Hematopoietic multipotent progenitor cell (in vitro differentiated cells): ENCODE measurements at places on chromosomes 3 and 15.

- no peak for DNase-seq
Measured at GRCh38 chr3:181292984-181293383, 303.4 kb upstream of the DNAJC19 start.

DNA sequence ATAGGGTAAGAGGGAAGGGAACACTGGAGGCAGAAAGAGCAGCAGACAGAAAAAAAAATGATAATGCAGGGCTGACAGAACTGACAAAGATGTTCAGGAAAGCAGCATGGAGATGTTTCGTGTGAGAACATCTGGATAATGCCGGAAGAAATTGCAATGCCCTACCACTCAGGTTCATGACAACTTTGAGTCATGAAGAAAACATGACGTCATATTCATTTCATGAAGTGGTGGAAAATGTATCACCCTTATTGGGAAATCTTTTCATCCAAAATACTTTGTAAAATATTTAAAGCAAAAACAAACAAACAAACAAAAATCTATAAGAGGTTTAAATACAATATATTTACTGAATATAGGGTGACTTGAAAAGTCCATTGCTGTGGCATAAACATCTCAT is 305.4 kb upstream of the IGF1R start:
- no peak for DNase-seq

DNA sequence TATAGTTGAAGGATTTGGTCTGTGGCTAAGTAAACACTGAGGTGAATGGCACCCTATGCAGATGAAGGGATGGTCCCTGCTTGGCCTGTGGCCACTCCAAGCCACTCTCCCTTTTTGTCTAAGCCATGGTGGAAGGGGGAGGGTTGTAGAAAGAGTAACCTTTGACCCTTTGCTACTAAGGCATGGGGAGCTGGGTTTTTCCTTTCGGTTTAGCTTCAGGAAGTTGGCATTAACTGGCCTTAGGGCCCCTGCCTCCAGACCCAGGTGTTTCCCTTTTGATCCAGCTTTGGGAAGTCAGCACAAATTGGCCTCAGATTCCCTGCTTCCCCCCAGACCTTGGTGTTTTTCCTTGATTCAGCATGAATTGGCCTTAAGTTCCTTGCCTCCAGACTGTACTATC is 49.5 kb downstream of the EFCAB12 start:
- DNase-seq, result no peak

DNA sequence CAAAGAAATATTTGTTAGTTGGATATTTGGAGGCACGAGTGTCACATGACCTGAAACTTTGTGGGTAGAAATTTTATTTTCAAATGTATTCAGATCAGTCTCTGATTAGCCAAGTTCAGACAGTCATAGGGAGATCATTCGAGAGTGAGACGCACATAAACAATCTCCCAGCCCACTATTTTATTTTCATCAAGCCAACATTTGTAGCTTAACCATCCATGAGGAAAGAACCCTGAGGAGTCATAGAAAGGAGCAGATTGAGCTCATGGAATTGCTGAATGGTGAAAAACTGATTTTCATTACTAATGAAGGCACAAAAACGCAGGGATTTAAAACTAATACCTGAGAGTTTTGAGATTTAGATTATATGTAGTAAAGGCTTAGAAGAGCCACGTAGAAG is 548.7 kb downstream of the NSUN3 start:
- no peak for DNase-seq

- DNase-seq, result no peak
Measured at GRCh38 chr3:177676947-177677587, 479.8 kb upstream of the TBL1XR1 start.

GRCh38 chr15:45439521-45440260 is 61.3 kb upstream of the GATM start:
- DNase-seq, result no peak

DNA sequence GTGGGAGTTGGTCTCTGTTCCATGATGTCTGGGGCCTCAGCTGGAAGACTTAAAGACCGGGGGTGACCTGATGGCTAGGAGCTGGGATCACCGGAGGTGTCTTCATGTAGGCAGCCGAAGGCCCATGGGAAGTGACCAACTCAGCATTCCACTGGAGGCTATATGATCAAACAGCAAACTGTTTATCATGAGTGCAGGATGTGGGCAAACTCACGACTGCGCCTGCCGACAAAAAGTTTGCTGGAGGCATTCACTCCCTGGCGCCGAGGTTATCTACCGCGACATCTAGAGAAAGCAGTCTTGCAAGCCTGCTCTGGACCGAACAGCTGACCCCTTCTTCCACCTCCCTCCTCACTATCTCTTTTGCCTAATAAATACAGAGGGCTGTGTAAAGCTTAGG is 62.7 kb upstream of the NR2C2 start:
- no peak for DNase-seq

DNA sequence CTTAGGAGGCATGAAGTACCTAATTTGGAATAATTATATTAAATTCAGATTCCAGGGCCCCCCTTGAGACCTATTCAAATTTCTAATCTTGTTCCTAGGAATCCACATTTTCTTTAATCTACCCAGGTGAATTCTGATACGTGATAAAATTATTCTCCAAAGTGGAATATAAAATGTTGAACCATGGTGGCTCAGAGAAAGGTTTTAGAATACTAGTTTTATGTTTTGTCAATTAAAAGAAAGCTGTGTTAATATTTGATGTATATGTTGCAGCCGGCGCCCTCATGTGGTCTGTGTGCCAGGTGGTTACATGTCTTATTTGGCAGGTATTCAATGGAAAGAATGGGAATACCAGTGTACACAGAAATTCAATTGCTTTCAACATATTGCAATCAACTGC is 321.8 kb downstream of the FEZF2 start:
- DNase-seq, result no peak

- DNase-seq, result no peak
Measured at GRCh38 chr15:52004806-52005205, 14.2 kb upstream of the MAPK6 start.

GRCh38 chr3:33918126-33918756 is 119.8 kb downstream of the PDCD6IP start:
- no peak for DNase-seq

- no peak for DNase-seq
Measured at GRCh38 chr3:107103786-107104185, 273.5 kb upstream of the CCDC54 start.

DNA sequence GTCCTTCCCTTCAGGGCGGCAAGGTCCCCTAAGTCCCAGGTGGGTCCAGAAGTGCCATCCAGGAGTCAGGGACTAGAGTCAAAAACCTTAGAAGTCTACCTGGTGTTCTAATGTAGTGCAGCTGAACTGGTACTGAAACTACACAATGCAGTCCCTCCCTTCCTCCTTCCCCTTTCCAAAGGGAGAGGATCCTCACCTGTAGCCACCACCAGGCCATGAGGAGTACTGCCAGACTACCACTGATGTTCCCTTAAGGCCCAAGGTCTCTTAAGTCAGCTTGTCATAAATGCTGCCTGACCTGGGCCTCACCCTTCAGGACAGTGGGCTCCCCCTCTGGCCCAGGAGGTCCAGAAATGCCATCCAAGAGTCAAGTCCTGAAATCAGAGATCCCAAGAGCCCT is 98.9 kb downstream of the ULK4 start:
- no peak for DNase-seq

GRCh38 chr15:74994236-74994635 is 1.1 kb upstream of the SCAMP5 start:
- DNase-seq, result no peak

DNA sequence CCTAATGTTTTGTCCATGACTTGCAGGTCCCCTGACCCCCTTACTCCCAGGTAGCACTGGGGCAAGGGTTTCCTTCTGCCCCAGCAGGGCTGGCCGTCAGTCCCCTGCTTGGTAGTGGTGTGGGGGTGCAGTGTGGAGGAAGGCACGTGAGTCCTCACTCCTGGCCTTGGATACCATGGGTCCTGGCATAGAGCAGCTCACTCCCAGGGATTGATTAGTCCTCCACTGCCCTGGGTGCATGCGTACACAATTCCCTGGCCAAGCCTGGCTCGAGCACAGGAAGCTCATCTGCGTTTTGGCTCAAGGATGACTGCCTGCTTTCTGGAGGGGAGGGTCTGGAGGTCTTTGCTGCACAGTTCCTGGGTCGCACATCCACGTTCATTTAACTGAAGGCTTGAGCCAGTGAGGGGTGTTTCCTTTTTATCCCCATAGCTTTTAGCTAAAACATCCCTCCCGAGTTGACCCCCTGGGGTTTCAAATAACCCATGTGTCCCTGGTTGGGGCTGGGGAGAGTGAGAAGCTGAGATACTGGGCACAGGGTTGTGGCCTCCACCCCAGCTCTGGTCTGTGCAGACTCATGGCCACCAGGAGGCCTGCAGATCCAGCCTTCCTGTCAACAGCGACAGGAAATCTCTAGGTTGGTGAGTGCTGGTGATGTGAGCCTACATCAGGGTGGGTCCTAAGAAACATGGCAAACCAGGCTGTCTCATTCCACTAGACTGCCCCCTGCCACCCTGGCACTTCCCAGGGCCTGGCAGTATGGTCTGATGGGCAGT is 11.5 kb downstream of the HEMK1 start:
- DNase-seq, result no peak

DNA sequence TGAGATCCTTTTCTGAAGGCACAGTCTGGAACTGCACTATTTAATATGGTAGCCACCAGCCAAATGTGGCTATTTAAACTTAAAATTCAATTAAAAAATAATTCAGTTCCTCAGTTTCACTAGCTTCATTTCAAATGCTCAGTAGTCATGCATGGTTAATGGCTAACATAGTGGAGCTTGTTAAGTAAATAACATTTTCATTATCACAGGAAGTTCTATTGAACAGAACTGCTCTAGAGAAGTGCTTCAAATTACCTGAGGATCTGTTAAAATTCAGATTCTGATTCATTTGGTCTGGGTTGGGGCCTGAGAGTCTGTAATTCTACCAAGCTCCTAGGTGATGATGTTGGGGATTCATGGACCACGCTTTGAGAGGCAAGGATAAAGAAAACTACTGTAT is 109.6 kb upstream of the THRB start:
- DNase-seq, result no peak

DNA sequence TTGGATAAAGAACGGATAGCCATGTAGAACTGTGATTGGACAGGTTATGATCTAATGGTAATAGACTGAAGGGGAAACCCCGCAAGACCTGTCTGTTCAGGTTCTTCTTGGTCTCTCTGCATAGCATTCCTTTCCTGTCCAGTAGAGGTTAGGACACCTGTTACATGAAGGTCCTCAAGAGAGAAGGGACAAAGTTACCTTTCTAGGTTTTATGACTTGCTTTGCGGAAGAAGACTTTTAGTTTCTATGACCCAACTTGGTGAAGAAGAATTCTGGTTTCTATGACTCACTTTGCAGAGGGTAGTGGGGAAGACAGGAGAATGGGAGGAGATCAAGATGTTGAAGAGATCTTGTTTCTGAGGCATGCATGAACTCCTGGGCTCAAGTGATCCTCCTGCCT is 97.9 kb upstream of the C3orf80 start:
- DNase-seq, result no peak

GRCh38 chr3:48226939-48227338 is 3.6 kb downstream of the CAMP start:
- no peak for DNase-seq

DNA sequence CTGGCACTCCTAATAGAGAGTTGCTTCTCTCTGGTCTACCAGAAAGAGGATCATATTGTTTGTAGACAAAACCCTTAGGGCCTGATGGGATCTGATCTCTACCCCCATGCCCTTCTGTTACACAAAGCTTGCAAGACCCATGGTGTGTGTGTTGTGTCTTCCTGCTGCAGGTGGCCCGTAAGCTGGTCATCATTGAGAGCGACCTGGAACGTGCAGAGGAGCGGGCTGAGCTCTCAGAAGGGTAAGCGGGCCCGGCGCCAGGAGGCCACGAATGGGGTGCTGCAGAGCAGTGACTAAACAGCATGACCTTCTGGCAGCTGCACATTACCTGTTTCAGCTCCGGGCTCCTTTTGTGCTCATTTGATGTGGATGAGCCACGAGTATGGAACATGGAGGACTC is 18.2 kb downstream of the TPM1 start:
- no peak for DNase-seq

GRCh38 chr15:68593341-68593740 is 14.5 kb downstream of the CORO2B start:
- no peak for DNase-seq

DNA sequence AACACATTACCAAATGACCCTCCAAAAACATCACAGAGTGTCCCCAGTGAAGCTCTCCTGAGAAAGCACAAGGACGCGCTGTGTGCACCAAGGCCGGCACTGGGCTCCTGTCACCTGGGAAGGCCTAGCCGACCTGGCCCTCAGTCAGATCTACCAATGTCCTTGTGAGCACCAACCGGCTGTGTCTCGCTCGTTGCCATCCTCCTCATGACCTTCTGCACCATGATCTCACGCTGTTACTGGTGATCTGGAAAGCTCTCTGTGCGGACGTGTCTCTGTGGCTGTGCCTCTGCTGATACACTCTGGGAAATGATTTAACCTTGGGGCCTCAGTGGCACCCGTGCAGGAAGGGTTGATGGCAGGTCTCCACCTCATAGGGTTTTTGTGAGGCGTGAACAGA is 24.2 kb downstream of the ZXDC start:
- no peak for DNase-seq

- peak; percentile 59 for DNase-seq
Measured at GRCh38 chr3:133927540-133928066, 31.9 kb upstream of the RAB6B start.

- no peak for DNase-seq
Measured at GRCh38 chr15:75921732-75922703, 18.3 kb downstream of the FBXO22 start.

DNA sequence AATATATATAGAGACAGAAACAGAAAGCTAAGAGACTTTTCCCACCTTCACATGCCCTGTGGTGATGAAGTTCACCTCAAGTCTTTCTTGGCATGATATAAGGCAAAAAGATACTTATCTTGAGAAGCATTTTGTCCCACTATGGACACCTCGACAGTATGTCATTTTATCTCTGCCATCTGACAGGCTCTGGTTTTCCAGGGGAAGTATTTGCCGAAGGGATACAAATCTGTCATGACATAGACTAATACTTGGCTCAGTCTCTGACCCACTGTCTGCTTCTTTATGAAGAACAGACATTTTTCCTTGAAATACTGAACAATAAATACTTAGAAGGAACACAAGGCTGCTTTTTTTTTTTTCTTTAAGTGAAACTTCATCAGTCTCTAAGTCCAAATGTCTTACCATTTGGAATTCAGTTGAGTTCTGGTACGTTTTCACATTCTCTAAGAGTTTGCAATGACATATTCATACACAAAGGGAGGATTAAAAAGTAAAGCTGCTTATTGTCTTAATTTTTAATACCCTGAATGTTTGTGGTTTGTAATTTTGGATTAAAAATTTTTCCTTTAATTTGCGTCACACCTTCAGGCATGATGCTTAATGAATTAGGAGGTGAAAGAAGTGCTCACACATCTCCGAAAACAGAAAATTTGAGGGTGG is 87.8 kb upstream of the LMOD3 start:
- no peak for DNase-seq

GRCh38 chr3:168620854-168621253 is 525.1 kb upstream of the GOLIM4 start:
- DNase-seq, result peak; percentile 62

GRCh38 chr3:17761563-17761962 is 19.1 kb upstream of the TBC1D5 start:
- no peak for DNase-seq

DNA sequence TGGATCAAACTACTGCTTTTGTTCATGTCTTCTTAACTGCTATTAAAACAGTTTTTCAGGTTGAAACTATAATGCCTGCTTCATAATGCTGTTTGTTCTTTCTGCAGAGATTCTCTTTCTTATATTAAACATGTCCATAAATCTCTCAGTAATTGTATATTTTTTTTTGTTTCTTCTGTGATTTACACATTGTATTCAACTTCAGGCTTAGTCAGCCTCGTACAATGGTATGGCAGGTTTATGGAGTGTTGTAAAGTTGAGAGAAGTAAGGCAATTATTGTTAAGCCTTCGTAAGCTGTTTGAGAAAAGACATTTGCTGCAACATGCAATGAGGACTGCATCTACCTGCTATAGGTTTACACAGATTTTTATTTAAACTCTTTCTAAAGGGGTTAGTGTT is 977.1 kb downstream of the DIPK2A start:
- no peak for DNase-seq
